ENCODE measurements at places on chromosomes 12 and 14.

DNA sequence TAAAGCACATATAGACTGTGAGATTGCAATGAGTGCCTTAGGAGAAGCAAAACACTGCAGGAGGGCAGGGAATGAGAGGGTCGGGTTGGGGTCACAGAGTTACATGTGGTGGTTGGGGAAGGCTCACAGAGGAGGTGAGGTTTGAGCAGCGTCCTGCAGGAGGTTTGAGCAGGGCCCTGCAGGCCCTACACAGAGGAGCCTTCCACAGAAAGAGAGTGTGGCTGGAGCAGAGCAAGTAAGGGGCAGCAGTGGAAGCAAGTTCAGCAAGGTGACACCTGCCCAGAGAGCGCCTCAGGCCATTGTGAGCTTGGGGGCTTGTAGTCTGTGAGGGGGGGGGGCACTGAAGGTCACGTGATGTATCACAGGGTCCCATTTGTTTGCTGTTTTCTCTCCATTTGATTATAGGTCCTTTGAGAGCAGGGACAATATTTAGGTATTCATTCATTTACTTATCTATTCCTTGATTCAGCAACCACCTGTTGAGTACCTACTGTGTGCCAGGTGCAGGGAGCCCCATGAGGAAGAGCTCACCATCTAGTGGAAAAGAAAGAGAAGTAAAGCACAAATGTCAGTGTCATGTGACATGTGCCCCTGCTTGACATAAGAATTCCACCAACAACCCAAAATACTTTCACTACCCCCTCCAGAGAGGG is 56.6 kb downstream of the GALNT16 start:
- no peak for DNase-seq

DNA sequence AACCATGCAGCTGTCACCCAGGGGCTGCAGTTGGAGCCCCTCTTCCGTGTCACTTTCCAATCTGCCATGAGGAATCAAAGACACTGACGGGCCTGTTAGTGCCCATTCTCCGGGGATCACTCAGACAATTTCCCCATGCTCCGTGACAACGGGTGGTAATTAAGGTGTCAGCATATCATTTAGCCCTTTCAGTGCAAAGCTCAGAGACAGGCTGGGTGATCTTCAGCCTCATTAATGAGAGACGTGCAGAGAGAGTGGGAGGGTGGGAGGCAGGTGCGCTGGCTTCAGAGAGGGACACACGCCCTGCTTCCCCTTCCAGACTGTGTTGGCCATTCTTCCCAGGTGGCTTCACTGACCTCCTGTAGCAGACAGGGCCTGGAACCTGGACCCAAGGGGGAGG is 58.7 kb downstream of the MVK start:
- DNase-seq, result no peak

DNA sequence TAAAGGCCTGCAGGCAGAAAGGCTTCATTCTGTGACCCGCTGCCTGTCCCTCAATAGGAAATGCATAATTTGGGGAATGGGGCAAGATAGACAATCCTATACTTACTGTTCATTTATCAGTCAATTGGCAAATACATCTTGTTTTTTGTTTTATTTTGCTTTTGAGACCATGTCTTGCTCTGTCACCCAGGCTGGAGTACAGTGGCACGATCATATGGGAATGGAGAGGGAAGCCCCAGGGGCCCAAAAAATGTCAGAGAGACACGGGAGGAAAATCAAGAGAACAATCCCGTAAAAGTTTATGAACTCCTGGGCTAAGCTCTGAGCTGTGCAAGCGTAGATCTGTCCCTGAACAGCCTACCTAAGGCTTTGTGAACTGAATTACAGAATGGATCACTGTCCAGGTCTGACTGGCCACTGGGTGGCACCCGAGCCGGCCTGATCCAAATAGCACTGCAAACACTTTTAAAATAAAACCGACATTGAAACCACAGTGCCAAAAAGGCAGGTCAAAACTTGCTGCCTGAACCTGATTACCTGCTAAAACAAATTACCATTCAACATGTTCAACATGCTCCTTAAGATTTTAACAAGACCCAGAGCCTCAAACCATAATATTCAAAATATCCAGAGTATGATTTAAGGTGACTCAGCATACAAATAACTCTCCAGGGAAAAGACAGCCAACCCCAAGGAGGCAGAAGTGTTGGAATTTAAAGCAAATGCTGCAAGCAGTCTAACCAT is 11.8 kb downstream of the COPS7A start:
- no peak for DNase-seq

GRCh38 chr12:25811656-25812126 is 146.8 kb upstream of the RASSF8 start:
- DNase-seq, result no peak

GRCh38 chr12:1523558-1524050 is 70.8 kb downstream of the FBXL14 start:
- DNase-seq, result no peak

DNA sequence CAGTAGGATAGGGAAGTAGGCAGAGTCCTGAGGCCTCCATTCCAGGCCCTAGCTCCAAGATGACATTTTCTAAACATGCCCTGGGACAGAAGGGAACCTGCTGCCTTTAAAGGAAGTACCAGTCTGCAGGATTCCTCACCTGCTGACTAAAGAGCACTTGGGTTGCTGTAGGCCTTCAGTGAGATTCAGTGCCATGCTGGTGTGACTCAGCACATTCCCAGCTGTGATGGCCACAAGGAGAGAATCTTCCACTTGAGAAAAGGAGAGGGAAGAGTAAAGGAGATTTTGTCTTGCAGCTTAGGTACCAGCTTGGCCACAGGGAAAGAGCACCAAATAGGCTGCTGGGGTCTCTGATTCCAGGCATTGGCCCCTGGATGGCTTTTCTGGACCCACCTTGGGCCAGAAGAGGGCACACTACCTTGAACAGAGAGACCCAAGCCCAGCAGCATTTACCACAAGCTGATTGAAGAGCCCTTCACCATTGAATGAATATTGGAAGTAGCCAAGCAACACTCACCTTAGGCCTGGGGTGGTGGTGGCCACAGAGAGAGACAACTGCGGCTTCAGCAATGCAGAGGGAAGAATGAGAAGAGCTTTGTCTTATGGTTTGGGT is 498.3 kb downstream of the KCNH5 start:
- DNase-seq, result no peak

- no peak for DNase-seq
Observed at GRCh38 chr12:70418101-70418500, 52.0 kb downstream of the KCNMB4 start.

GRCh38 chr14:88129306-88130056 is 124.5 kb downstream of the GPR65 start:
- no peak for DNase-seq

DNA sequence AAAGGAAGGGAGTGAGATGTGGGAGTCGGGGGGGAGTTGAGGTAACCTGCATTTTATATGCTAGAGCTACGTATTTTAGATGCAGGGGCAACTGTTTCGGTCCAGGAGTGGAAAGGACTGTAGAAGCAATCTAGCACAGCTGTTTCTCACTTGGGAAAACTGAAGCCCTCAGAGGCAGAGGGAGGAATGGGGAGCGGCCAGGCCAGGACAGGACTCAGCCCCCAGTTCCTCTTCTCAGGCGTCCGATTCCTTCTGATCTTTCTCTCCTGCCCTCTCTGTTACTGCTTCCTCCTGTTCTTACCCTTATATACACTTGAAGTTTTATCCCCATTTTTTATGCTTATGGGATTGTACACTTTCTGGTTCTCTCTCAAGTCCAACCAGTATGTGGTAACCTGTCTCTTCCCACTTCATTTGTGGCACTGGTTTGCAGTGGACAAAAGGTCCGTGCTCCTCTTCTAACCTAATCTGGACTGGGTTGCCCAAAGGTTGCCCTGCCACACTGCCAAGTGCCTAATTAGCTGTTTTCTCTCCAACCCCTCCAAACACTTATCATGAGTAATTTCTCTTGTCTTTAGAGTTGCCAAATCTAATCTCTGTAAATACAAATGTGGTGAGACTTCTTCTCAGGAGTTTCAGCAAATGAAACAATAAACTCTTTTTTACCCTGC is 16.2 kb downstream of the LPCAT3 start:
- DNase-seq, result no peak

- no peak for DNase-seq
Observed at GRCh38 chr12:93165384-93165932, 212.3 kb upstream of the NUDT4 start.

- DNase-seq, result no peak
Observed at GRCh38 chr14:84065811-84066210, 1464.1 kb upstream of the FLRT2 start.

GRCh38 chr12:11829764-11830194 is 180.3 kb downstream of the ETV6 start:
- no peak for DNase-seq

DNA sequence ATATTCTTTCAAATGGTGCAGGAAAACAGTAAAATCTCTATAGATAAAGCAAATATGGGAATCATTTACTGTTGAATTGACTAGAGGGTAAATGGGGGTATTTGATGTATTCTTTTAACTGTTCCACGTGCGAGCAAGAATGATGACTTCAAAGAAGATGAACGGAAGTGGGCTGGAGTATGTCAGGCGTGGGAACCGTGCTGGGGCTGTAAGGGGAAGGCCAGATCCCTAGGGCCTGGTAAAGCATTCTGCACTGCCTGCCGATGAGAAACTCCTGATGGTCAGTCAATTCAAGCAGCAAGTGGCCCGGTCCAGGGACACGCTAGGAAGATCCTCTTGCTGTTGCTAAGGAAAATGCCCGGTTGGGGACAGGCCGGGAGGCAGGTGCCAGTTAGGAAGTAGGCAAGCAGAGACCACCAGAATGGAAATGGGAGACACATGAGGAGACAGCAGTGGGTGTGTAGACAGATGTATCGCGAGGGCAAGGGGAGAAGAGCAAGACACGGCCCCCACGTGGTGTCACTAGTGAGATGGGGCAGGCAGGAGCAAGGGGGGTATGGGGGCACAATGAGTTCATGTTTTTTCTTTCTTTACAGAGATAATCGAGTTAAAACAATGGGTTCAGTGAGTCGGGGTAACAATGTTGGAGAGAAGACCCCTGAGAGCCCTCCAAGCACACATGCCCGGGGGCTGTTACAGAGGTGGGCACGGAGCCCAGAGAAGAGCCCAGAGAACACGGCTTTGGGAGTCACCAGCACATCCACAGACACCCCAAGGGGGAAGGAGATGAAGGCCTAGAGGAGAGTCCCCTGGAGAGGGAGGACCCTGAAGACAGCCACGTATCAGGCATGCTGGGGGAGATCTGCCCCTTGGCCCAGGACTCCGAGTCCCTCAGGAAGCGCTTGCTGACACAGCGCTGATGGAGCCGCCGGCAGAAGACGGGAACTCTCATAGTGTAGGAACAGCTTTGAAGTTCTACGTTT is 37.2 kb downstream of the FBXO21 start:
- no peak for DNase-seq

GRCh38 chr12:6346235-6346832 is 4.5 kb upstream of the TNFRSF1A start:
- DNase-seq, result no peak

GRCh38 chr14:60691383-60692113 is 32.6 kb downstream of the SIX4 start:
- DNase-seq, result no peak

- DNase-seq, result no peak
Observed at GRCh38 chr14:50350975-50351374, 38.9 kb downstream of the DMAC2L start.

GRCh38 chr12:27996761-27997160 is 24.2 kb upstream of the PTHLH start:
- DNase-seq, result no peak

DNA sequence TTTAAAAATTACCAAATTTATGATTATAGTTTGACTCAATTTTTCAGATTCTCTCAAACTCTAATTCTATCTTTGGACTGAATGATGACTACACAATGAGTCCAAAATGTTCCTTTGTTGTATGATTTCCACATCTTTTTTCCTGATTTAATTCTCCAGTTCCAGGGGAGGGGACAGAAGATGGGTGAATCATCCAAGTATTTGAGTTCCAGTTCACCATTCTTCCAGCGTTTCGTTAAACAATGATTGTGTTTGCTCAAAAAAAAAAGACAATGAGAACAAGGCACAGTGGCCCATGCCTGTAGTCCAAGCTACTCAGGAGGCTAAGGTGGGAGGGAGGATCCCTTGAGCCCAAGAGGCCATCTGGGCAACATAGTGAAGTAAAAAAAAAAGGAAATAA is 23.8 kb downstream of the BAZ1A start:
- no peak for DNase-seq

DNA sequence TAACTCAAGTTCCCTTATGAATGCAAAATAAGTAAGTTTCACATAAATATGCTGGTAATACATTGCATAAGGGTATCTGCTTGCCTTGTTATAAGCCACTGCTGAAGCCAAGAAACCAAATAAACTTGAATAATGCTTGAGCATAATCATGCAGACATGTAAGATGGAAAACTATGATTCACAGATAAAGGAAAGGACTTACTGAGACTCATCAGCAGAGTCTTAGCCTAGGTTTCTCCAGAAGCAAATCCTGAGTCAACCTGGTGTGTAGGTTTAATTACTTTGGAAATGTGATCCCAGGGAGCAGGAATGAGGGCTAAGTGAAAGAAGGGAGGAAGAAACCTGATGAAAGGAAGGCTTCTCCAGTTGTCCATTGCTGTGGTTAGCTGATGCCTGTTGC is 107.7 kb upstream of the BTG1 start:
- no peak for DNase-seq

GRCh38 chr14:62854951-62855350 is 190.3 kb downstream of the KCNH5 start:
- no peak for DNase-seq

DNA sequence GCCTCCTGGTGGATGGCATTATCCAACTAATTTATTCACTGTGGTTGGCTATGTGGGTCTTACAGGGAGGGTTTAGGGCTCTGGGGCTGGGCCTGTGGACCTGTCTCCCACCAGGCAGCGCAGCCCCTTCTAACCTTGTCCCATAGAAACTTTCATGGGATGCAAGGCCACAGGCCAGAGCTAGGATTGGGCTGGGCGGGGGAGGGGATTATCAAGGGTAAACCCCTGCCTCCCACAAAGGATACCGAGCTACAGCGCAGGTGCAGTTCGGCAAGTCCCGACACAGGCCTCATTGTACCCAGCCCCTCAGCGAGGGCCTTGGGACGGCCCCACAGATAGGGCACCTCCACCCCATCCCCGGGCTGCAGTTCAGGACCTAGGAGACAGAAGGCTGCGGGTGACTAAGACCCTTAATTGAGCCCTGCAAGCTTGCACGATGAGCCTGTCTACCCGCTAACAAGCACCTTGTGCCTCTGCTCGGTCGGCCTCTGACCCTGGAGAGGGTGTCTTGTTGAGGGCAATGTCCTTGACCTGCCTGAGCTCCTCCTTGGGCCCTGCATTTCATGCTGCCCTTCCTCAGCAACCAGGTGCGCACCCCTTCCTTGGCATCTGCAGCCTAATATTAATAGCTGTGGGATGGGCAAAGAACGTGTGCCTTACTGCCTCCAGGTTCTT is 46.7 kb downstream of the PSMA6 start:
- no peak for DNase-seq

GRCh38 chr12:99427104-99427503 is 220.4 kb upstream of the GARIN6 start:
- no peak for DNase-seq

All from stimulated activated CD8-positive, alpha-beta memory T cell treated with anti-CD3 and anti-CD28 coated beads, Interleukin-15, amount 100 ng/mL, for 4 hours (primary cell).